Esophagus muscularis mucosa (tissue), 4 donors: ENCODE measurements at places on chromosomes 11 and 22. TPM values are rescaled to one million over a fixed set of nuclear protein-coding genes. Genes with fewer than 3 reads are reported as not detected.

LMNTD2 gene
- total RNA-seq = 1.2 TPM

CDK2AP2 gene
- 74.2 TPM for total RNA-seq

ST14 gene
- 2.3 TPM for total RNA-seq

SOX10 gene
- total RNA-seq = 12.9 TPM

GRCh38 chr11:117458275-117459122 lies 130.8 kb downstream of the CEP164 start:
- no peaks in the 10 kb centered on the region for H3K4me1 ChIP-seq
- H3K27ac ChIP-seq = no peak overlapping the region
- no peaks in the 10 kb centered on the region for H3K27me3 ChIP-seq
- no peaks in the 10 kb centered on the region for H3K36me3 ChIP-seq
- no peak overlapping the region for H3K4me3 ChIP-seq

DNA sequence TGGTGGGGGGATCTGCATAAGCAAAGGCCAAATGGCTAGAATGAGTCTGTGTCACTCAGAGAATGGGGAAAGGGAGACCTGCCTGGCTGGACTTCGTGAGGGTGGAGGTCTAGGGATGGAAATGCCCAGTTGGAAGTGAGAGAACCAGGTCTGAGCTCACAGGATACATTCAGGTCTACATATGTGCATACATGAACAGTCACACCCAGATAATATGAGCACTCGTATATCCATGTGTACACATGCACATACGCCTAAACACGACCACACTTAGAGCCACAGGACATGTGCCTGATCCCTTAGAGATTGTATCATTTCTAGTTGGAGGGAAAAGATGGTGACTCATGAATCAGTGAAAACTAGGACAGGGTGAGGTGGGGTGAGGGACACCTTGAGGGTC lies 21.1 kb upstream of the RELT start:
- no peak overlapping the region for H3K4me3 ChIP-seq
- no peaks in the 10 kb centered on the region for H3K27me3 ChIP-seq
- DNase-seq = no peak
- H3K36me3 ChIP-seq = peaks cover 80% of the 10 kb centered on the region

DNA sequence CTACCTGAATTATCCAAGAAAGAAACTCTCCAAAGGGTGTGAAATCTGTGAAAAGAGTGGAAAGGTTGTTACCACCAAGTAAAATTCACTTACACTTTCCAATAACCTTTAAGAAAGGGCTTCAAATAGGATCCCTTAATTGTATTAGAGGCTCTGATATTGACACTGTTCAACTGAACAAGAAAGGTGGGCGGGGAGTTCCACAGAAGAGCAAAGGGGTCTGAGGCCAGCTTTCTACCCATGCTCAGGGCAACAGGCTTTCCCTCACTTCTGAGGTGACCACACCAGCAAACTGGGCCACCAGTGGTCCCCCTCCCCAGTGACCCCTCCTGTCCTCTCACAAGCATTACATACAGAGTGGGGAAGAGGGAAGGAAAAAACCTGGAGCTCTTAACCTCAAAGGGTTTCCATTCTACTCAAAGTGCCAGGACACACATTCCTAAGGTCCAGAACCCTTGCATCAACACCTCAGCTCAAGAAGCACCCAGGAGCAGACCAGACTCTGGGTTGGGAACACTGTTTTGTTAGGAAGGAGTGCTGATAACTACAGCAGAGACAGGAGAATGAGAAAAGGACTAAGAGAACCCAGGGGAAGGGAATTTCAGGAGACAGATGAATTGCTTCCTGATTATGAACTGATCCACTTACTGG lies 71.6 kb upstream of the AKIP1 start:
- peaks cover 49% of the 10 kb centered on the region for H3K4me1 ChIP-seq
- H3K27ac ChIP-seq = peak overlapping the region; percentile 65
- no peak overlapping the region for H3K4me3 ChIP-seq
- no peaks in the 10 kb centered on the region for H3K36me3 ChIP-seq
- DNase-seq = no peak

DNA sequence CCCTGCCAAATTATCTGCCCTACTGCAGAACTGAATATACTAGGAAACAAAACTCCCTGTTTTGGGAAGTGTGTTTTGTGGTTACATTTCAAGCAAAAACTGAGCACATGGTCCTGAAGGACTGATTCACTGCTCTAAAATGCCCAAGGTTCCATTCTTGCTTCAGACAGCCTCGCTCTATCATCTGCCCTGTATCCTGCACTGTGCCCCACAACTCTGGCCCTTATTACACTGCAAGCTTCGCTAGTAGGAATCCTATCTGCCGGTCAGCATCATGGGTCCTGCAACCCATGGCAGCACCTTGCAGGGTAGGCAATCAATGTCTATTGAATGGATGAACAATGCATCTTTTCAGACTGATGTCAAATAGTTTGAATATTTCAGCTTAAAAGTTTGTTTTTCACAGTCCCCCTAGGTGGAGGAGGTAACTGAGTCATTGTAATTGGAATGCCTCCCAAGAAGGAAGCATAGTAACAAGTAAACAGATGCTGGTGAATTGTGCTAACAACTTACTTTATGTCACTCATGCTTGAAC lies 21.3 kb downstream of the LAYN start:
- H3K4me3 ChIP-seq = no peak overlapping the region
- DNase-seq = no peak
- H3K4me1 ChIP-seq = no peaks in the 10 kb centered on the region
- H3K27ac ChIP-seq = no peak overlapping the region
- H3K27me3 ChIP-seq = no peaks in the 10 kb centered on the region

DNA sequence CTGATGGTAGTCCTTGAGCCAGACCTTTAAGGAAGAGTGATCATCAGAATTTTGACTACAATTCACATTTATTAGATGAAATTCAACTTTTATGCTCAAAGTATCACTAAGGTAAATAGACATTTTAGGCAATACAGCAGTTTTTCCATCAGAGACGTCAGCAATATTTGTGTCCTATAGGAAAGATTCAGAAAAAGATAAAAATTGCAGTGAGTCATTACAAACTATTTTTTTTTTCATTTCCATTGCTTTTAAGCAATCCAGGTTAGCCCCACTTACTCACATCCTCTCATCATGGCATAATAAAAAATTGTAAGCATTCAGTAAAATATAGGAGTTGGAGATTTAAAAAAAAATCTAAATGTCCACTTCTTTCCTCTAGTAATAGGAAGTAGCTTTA lies 46.9 kb downstream of the MSANTD4 start:
- H3K27me3 ChIP-seq = no peaks in the 10 kb centered on the region
- H3K4me3 ChIP-seq = no peak overlapping the region
- H3K27ac ChIP-seq = no peak overlapping the region
